ENCODE measurements at places on chromosomes 11 and 22.

DNA sequence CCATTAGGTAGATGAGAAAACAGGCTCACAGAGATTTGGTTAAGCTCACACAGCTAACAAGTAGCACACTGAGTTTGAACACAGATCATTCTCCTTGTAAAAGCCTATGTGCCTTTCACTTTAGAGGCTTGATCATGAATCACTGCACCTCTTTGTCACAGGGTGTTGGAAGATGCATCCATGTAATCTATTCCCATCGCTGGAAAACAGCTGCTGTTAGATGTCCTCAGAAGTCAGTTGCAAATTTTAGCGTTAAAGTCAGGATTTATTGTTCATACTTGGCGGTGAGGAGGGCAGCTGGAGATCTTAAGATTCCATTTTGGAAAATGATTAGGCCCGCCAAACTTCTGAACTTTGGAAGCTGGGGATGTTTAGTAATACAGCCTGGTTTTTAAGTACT is 2.6 kb downstream of the CNTF start:
- DNase-seq = no peak

DNA sequence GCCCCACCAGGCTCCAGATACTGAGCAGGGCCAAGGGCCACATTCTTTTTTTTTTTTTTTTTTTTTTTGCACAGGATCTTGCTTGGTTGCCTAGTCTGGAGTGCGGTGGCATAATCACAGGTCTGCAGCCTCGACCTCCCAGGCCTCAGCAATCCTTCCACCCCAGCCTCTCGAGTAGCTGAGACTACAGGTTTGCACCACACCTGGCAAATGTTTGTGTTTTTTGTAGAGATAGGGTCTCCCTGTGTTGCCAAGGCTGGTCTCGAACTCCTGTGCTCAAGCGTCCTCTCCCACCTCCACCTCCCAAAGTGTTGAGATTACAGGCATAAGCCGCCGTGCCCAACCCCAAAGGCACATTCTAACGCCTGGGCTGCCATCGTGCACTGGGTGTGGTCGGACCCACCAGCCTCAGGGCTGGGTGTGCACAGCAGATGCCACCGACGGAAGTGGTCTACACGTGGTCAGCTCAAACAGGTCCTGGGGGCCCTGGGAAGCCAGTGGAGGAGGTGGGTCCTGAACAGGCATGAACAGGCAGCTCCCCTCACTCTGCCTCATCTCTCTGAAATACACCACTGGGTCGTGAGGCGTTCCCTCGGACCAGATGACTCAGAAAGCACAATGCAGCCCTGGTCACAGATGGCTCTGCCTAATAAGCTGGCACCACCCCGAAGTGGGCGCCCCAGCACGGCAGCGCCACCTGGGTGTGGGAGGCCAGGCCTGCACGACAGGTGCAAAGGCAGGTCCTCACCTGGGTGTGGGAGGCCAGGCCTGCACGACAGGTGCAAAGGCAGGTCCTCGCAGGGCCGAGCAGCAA is 5.1 kb upstream of the B4GALNT4 start:
- DNase-seq = no peak

DNA sequence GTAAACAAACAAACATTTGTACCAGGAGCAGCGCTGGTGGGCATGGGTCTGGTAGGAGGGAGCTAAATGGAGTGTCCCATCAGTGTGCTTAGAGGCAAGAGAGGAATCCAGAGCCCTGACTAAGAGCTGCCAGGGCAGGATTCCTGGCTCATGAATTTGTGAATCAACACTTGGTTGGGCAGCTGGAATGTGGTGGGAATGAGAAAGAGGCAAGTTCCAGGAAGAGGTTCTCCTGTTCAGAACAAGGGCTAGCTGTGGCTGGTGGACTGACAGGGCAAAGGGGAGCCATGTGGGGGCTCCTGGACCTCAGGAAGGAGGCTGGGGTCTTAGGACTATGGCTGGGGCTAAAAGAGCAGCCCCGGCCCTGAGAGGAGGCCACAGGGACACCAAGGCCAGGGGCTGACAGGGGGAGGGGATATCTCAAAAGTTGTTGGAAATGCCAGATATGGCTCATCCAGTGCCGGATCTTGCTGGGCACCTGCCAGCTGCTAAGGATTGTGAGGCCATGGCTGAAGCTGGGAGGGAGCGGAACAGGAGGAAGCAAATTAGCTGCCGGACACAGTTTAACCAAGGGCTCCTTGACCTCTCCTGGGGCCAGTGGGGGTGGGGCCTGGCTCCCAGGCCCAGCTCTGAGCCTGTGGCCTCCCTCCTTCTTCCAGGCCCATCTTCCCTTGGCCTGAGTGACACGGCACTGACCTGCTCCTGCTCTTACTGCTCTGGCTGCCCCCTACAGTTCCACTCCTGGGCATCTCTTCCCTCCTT is 14.6 kb upstream of the P2RY6 start:
- peak; percentile 96 for DNase-seq

GRCh38 chr11:11318461-11318860 is 34.6 kb downstream of the CSNK2A3 start:
- DNase-seq = no peak

DNA sequence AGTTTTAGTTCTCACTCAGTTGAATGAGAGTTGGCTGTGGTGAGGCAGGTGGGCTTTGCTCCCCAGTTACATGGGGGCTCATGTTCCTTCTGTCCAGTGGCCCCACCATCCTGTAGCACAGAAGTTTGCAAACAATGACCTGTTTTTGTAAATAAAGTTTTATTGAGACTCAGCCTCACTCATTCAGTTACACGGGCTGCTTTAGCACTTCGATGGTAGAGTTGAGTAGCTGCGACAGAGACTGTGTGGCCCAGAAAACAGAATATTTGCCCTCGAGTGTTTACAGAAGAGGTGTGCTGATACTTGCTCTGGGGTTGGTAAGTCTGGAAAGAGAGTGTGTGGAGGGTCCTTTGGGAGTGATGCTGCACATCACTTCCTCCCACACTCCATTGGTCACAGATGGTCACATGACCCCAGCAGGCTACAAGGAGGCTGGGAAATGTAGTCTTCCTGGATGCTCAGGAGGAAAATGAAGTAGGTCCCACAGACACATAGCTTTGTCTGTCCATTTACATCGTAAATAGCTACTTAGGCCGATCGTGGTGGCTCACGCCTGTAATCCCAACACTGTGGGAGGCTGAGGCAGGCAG is 34.6 kb downstream of the IFT27 start:
- DNase-seq = no peak

DNA sequence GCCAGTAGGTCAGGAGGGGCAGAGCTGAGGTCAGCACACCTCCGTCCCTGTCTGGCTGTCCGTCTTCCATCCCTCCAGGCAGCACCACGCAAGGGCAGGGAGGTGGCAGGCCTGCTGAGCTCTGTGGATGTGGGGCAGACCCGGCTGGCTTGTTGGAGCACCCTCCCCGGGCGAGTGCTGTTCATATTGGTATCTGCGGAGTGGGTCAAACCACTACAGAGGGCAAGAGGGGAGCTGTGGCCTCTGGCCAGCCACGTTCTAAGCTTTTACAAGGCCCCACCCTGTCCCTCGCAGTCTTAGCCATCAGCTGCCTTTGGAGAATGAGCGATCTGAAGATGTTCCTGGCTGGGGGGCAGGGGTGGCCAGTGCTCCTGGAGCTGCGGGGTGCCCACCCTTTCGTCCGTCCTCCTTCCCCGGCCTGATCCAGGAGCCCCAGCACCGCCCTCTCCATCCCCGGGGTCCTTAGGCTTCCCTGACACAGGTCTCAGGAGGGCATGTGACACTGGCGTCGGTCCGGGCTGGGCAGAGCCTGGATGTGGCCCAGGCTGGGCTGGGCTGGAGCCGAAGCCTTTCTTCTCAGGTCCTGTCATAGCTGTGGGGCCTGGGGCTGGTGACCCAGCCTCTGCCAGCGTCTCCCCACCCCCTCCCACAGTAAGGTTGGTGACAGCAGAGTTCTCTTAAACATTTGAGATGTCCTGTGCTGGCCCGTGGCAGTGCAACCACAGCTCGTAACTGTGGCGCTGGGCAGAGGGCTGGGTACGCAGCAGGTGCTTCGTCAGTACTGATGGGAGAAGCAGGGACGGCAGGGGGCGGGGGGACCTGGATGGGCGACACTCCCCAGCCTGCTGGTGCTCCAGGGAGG is 31.7 kb upstream of the GRAMD4 start:
- no peak for DNase-seq

DNA sequence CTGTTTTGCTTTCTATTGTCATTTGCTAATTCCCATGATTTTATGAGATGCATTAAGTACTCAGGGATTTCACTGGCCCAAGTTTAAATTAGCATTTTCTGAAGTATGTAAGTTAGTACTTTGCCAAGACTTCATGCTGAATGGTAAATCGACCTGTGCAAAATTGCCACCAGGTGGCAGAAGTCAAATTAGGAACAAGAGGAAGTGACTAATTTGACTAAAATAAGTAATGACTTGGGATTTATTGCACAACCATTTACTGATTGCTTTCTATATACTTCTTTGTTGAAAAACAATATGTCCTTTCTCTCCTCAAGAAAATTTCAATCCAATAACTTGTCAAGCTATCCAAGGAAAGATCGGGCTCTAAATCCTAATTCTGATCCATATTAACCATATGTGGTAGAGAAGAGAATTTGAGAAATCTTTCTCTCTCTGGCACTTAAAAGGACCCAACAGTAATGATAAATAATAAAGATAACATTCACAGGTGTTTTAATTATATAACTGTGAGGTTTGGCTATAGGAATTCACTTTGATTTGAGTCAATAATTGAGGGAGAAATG is 253.7 kb upstream of the CHORDC1 start:
- no peak for DNase-seq

- peak; percentile 69 for DNase-seq
Measured at GRCh38 chr11:9802291-9802861, 138.5 kb downstream of the SWAP70 start.

All from HS-27A (cell line).